Stimulated activated CD8-positive, alpha-beta memory T cell treated with anti-CD3 and anti-CD28 coated beads, Interleukin-4, amount 100 ng/mL, for 1 hour (primary cell): ENCODE measurements at places on chromosomes 2 and 18.

DNA sequence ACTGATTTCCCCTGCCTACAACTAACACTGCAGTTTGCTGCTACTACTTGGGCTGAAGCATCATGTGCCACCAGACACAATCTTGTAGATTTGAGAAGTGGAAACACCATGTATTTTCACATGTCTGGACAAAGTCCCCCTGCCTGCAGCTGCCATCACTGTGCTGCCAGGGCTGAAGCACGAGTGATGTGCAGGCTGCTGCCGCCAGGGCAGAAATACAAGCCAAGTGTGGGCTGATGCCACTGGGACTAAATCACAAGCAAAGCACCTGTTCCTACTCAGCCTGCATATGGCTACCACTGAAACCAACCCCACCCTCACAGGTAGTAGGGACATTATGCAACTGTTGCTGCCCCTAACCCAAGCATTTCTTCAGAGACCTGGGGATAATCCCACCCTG lies 179.5 kb upstream of the SLC35G4 start:
- no peak for DNase-seq

DNA sequence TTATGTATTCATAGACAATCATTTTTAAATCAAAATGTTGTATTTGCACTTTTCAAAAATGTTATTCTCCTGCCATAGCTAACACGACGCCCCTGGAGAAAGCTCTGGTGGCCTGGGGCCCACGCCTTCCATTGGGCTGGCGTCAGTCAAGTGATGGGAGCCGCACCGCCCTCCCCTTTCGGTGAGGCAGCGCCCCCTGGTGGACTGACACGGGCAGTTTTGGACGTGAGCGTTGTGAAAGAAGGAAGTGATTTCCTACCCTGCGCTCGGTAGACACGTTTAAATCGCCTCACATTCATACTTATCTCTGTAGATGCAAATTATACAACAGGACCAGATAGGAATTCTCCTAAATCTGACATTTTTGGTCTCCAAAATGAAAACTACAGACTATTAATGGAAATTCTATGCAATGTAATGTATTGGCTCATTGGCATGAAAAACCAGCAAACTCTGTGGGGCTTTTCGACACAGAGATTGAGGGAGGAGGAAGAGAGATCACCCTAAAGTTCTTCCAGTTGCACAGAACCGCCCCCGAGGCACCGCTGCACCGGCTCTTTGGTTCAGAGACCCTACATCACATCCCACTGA lies 326.2 kb upstream of the SOX11 start:
- no peak for DNase-seq

GRCh38 chr2:216044883-216045486 lies 31.6 kb upstream of the MREG start:
- DNase-seq, result no peak

GRCh38 chr2:224875841-224876240 lies 159.7 kb upstream of the CCDC195 start:
- no peak for DNase-seq

DNA sequence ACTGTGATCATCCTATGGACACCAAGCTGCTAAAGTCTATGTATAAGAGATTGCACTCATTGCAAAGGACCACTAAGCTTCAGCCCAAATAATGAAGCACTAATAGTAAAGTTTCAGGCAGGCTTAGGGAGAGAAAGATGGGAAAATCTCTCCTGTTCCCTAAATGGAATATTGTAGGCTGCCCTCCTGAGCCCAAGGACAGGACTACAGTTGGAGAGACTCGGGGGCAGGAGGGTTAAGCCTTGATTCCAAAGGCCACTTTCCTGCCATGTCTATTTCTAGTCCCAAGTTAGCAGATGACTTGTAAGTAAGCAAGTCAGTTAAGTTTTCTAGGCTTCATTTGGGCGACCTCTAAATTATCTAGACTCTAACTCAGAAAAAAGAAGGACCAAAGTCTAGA lies 9.0 kb downstream of the TMEM247 start:
- no peak for DNase-seq

GRCh38 chr2:23430263-23430662 lies 45.3 kb downstream of the KLHL29 start:
- DNase-seq, result no peak

- no peak for DNase-seq
Observed at GRCh38 chr18:35592298-35592697, 10.8 kb downstream of the GALNT1 start.

DNA sequence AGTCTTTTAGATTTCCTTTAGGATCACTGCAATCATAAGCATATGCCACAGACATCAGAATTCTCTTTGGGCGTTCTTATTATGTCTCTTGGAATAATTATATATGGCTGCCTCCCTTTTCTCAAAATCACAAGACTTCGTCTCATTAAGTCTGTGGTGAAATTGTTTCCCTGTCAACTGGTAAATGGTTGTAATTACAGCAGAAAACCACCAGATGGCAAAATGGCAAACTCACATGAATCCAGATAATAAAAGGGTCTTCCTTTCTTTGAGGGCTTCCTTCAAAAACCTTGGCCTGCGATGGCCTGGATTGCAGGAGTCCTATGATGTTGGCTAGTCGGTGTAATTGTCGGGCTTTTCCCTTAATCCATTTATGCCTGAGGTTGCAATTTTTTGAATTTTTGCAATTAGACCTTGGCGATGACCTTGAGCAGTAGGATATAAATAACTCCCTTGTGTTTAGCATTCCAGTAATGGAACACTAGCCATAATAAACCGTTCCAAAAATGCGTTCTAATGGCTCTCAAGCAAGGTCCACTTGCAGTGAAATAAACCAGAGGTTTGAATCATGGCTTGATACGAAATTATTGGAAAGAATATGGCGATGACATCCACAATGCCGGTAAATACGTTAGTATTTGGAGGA lies 656.4 kb downstream of the MBD2 start:
- DNase-seq, result no peak

GRCh38 chr2:233940376-233941276 lies 23.5 kb downstream of the TRPM8 start:
- DNase-seq, result no peak

- DNase-seq, result no peak
Observed at GRCh38 chr2:69177063-69177771, 164.2 kb downstream of the ANTXR1 start.

GRCh38 chr2:104102615-104103014 lies 751.3 kb upstream of the POU3F3 start:
- no peak for DNase-seq

DNA sequence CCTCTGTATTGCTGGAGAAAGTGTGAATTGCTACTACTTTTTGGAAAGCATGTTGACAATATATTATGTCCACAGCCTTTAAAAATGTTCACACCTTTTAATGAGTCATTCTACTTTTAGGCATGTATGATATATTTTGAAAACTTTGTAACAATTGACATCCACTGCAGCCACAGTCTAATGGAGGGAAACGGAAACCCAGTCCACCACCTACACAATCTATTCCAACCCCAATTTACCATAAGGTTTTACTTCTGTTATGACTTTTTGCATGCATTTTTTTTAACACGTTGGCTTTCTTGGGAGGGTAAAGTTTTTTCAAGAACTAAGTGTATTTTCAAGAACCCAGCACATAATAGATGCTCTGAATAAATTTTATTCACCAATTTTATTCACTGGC lies 38.5 kb upstream of the ATP8B1 start:
- DNase-seq, result no peak

DNA sequence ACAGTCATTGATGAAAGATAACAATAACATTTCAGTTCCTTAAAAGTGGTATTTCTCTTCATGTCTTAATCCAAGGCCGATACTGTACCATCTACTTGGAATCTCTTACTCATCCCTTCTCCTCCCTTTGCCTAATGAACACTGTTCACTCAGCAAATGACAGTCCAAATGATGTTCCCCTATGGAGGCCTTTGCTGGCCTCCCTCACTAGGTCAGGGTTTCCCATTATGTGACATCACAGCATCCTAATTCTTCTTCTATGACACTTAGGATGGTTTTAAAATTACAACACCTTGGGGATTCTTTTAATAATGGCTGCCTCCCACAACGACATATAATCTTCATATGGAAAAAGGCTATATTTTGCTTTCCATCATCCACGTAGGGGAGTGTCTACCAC lies 747.7 kb downstream of the NRXN1 start:
- no peak for DNase-seq

DNA sequence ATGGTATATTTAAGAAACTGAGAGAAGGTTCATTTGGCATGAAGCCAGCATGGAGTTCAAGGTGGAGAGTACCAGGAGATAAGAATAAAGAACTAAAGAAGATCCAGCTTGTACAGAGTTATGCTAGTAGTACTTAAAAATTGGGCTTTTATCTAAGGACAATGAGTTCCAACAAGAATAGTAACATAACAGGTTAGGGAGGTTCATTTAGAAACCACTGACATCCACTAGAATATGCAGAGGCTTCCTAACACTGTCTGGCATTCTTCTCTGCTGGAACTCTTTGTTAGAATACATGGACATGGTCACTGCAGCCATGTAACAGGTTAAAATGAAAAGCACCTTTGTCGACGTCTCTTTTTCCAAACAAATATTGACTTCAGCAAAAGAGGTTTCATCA lies 42.6 kb upstream of the DSC1 start:
- no peak for DNase-seq

DNA sequence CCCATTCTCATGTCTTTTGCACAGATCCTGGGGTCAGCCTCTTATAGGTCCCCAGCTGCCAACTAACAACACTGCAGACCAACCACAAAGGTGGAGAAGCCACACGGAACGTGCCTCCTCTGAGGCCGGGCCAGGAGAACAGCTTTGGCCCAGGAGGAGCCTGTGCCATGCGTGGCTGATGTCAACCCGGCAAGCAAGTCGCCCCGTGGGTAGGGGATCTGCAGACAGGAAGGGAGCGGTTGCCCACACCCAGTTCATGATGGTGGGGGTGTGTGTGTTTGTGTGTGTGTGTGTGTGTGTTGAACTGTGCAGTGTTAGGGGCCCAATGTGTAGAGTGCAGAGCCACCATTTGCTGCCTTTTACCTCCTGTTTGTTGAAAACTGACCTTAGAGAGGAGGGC lies 2.4 kb upstream of the CLEC4F start:
- no peak for DNase-seq

DNA sequence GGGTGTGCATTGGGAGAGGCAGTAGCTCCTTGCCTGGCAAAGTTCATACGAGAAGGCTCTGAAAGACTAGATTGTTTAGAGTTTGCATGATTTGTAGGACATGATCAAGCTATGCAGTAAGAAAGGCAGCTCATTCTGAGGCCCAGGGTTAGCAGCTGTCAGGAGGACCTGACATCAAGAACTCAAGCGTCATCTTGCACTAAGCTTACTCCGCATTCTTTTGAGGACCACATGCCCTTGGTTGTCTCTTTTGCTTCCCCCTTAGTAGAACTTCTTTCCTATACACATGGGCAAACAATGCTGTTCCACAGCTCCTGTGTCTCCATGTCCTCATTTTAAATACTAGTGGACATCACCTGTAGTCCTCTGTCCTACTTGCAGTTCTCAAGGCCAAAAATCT lies 14.0 kb downstream of the ZNF532 start:
- DNase-seq, result no peak

DNA sequence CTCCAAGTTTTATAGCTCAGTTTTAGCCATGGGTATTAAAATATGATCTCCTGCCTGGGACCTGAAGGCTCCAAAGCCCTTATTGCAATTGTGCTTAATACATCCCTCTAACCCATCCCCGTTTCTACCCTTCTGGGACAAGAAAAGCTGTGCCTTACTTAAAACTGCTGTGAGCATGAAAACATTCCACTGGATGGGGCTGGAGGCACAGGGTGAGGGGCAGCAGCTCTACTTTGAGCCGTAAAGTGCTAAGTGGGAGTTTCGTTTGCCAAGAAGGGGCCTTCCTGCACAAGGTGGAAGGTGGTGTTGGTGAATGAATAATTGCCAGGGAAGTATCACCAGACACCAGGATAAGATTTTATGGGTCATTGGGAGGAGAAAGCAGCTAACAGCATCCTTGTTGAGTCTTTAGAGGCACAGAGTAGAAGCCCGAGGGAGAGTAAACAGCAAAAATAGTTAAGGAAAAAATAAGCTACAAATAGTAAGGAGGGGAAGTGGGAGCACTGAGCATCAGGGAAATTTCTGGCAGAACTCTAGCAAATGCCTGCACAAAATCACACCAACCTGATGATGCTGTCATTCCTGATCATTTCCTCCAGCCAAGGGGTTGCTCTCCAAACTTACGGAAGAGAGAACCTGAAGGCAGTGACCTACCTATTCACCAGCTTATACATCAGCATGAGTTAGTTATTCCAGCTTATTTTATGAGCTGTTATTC lies 218.4 kb downstream of the MREG start:
- no peak for DNase-seq

GRCh38 chr2:183078163-183078463 lies 434 bp upstream of the DUSP19 start:
- no peak for DNase-seq

- no peak for DNase-seq
Observed at GRCh38 chr2:18349421-18349820, 211.0 kb downstream of the RDH14 start.

DNA sequence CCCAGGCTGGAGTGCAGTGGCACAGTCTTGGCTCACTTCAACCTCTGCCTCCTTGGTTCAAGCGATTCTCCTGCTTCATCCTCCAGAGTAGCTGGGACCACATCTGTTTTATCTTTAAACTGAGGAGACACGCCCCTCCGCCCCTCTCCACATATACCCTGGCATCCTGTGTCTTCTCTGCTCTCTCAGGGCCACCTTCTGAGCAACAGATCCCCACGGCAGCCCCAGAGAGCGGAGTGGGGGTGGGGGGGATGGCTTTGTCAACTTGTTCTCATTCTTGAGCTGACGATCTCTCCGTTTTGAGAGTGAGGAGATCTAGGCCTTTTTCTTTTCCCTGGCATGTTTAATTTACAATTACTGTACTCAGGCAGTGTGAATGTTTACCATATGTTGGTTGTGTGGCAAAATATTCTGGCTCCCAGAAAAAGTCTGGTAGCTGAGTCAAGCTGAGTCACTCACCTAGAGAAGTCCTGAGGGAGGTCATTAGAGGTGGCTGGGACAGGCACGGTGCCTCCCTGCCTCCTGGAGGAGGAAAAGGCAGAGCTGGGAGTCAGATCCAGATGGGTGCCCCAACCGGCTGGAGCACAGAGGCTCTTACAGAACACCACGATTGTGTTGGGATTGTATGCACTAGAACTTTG lies 19.5 kb upstream of the ID2 start:
- no peak for DNase-seq

DNA sequence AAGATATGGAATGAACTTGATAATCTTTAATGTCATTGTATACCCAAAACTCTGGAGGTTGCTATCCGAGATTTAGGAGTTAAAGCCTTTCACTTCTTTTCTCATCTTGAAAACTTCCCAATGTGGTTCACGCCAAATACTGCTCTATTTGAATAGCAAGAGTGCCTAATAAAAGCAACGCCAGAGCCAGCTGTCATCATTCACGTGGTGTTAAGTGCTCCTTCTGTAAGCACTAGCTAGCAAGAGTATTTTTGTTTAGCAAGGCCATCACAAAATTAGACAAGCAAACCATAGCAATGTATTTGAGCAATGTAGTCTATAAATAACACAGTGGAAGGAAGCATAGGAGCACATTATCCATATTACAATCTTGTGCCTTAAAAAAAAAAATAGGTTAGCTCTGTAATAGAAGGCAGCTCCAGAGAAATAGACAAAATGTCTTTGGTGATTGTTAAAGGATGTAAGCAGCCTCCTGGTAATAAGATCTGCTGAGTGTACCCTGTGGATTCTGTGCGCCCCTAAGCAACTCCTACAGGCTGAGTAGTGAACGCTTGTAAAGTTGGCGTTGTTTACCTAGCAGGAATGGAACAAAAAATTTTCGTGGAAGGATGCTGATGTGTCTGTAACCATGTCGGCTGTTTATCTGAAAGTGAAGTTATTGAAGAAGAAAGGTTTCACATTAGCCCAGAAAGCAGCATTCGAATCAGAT lies 518.0 kb downstream of the CNTNAP5 start:
- no peak for DNase-seq

GRCh38 chr2:187266147-187266546 lies 181.9 kb downstream of the CALCRL start:
- DNase-seq, result no peak

- DNase-seq, result no peak
Observed at GRCh38 chr2:83850071-83850725, 608.9 kb downstream of the SUCLG1 start.
